MG63 (cell line): ENCODE measurements at places on chromosomes 11 and 22.

- DNase-seq: no peak
Measured at GRCh38 chr11:6646576-6646917, 9.1 kb downstream of the DCHS1 start.

- DNase-seq: no peak
Measured at GRCh38 chr11:116579857-116580727, 192.7 kb downstream of the BUD13 start.

DNA sequence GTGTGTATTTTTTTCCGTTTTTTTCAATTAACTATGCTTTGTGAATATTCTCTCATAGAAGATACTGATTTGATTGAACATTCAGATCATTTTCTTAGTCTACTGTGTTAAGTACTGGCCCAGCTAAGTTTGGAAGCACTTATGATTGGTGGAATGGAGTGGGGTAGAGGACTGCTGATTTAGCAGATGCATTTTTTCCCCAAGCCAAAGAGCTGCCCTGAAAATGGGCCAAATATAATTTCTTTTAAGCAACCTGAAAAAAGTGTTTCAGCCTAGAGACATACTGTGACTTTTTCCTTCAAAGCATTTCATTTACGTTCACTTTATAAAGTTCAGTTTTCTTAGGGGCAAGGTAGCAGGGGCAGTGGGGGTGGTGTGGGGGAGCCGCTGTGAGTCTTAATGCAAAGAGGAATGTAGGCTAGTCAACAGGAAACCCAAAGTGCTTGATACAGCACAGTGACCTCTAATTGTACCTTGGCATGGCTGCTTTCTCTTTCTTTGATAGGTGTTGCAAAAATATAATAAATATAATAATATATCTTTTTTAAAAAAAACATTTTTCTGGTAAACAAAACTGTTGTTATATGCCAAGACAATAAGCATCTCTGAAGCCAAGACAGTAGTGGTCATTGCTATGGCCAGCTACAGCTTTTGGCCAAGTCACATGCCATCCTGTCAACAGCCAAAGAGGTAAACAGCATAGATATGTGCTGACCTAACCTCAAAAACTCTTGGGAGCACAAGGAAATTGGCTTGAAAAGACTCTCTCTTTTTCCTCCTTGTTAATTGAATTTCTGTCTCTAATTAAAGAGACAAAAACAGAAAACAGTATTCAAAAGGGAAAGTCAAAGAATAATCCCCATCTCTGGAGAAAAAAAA is 58.8 kb downstream of the LIF start:
- peak; percentile 70 for DNase-seq

GRCh38 chr11:75140269-75141138 is 10.4 kb upstream of the SLCO2B1 start:
- DNase-seq: peak; percentile 28

DNA sequence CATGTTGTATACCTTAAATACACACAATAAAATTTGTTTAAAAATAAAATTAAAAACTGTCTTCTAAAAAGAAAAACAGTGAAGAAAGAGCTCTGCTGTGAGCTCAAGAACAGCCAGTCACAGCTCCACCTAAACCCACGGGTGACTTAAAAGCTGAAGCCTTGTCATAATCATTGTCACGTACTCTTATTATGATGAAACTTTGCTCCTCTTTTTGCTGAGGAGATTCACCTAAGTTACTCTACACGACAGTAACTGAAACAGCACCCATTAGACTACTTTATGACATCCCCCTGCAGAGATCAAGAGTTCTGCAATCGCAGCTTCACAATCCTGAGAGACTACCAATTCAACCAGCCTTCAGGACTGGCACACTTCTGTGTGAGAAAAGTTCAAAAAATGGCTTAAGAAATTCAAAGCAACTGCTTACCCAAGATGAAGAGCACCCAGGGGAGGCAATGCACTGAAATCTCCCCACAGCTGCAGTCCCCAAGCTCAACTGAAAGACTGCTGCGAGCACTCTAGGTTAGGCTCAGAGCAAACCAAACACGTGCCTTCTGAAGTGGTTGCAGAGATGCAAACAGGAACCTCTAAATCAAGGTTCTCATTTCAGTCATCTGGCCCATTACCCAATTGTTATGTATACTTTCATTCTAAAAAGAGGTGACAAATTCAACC is at the start of gene JAML:
TSS of gene JAML (minus strand) at position 501 of the 678 bp plus-strand sequence. CDS start 10,145 bp downstream, outside the sequence.
- DNase-seq: no peak

DNA sequence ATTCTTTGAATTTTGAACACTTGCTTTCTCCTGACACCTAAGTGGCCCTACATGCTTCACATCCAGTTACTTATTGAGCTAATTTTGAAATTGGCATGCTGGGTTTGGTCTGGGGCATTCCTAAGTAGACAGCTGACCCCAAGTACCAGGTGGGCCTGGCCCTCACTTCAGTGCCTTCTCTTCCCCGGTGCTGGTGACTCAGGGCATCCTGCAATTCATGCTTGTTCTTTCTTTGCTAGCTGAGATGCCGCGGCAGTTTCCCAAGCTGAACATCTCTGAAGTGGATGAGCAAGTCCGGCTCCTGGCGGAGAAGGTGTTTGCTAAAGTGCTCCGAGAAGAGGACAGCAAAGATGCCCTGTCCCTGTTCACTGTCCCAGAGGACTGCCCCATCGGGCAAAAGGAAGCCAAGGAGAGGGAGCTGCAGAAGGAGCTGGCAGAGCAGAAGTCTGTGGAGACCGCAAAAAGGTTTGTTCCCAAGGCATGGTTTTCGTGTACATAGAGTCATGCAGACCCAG is 6.3 kb downstream of the AMPD3 start:
- DNase-seq: no peak

DNA sequence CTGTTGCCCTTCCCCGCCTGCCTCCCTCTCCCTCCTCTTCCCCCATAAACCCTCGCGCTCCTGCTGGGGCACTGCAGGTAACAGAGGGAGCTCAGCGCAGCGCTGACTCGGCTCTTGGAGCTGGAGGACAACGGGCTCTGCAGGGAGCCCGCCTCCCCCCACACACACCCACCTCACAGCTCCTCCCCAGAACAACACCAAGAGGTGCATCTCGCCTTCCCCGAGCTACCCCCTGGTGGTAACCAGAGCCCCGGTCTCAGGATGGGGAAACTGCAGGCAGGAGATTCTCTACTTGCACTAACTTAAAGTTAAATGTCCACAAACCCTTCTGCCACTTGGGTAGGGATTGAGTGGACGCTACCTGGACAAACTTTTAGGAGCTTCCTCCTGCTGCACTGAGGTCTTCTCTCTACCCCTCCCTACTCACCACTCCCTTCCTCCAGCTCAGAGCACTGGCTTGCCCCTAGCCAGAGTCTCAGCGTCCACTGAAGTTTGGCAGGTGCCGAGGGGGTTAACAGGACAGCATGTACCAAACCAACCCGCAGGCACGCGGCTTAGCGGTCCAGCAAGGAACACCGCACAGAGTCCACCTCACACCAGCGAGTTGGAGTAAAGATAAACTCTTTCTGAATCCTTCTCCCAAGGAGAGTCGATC is 4.0 kb upstream of the SCN4B start:
- DNase-seq: no peak

- no peak for DNase-seq
Measured at GRCh38 chr11:109775686-109776085, 317.5 kb upstream of the ZC3H12C start.

GRCh38 chr11:77302752-77303151 is 1.3 kb upstream of the GDPD4 start:
- DNase-seq: no peak

DNA sequence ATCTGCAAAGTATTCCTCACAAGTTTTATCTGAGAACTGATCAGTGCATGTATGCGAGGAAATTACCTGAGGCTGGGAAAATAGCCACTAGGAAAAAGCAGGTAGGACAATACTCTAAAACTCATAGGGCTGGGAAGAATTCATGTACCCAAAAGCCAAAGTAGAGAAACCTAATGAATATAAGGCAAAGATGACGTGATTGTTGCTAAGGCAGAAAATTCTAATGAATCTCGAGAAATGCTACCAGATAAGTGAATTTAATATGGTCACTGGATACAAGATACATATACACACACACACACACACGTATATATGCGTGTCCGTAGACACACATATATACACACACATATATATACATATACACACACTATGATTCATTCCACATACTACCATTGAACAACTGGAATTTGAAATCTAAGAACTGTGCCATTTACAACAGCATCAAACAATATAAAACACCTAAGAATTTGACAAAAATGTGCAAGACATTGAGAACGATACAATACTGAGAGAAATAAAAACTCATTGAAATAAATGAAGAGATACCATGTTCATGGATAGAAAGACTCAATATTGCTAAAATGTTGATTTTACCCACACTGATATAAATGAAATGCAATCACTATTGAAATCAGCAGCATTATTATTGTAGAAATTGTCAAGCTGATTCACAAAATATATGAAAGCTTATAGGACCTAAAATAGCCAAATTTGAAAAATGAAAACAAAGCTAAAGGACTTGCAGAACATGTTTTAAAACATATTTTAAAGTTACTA is 46.4 kb downstream of the ARHGAP20 start:
- no peak for DNase-seq

- DNase-seq: no peak
Measured at GRCh38 chr22:45023431-45023830, 13.6 kb upstream of the PHF21B start.

DNA sequence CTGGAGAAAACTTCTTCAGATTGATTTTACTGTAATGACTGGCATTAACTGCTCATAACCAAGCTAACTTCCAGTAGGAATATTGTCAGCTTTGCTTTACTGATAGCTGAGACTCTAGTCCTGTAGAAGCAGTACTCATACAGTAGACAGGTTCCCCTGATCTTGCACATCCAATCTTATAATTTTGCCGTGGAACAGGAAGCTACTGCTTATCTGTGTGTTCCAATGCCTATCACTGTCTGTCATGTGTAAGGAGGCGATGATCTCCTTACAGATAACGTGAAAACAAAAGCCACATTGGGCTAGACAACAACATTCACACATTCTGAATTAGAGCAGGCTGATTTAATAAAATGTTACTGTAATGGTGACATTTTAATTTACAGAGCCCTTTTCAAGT is 13.2 kb downstream of the HSD17B12 start:
- DNase-seq: no peak

DNA sequence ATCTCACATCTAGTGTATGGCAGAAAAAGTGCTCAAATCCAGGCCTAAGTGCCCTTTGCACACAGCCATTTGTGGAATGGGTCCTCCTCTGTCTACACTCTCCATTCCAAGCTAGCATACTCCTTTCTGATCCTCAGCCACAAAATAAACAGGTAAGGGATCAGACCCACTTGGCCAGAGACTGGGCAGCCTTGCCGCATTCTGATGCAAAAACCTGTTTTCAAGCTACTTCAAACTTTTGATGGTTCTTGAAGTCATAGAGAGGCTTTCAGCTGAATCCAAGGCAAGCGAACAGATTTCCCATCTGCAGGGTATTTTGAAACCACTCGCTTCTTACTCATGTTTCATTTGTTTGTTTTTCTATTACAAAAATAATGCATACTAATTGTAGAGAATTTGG is 136.6 kb upstream of the NAV2 start:
- DNase-seq: no peak

- no peak for DNase-seq
Measured at GRCh38 chr22:46386312-46386711, 50.8 kb downstream of the TRMU start.

GRCh38 chr11:10319702-10320558 is 15.1 kb downstream of the ADM start:
- DNase-seq: no peak

DNA sequence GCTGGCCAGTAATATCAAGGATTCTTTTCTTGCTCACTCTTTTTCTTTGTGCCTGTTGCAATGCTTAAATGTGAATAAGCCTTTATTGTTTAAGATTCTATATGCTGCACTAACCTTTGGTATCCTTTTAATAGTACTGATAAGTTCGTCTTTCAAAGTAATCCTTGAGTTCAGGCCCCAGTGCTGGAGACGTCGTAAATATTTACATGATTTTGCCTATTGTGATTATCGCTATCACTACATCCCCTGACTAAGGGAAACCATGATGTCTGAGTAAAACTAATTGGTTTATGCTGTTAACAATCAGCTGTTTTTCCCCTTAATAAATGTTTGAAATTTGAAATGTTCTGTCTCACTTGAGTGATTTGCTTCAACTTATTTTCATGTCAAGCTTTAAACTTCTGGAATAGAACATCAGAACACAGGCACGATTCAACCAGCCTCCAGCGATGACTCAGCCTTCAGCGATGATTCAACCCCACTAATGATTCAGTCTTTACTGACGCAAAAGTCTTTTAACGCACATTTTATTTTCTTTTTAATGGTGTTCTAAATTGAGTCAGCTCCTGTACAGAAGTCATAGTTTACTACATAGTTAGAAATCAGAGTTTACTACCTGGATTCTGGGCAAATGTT is 3.9 kb downstream of the HTATIP2 start:
- DNase-seq: peak; percentile 75

GRCh38 chr11:94184846-94185245 is 56.2 kb downstream of the PANX1 start:
- no peak for DNase-seq

- DNase-seq: no peak
Measured at GRCh38 chr22:31269892-31270579, 22.3 kb downstream of the PIK3IP1 start.

- no peak for DNase-seq
Measured at GRCh38 chr11:87901341-87901740, 273.9 kb downstream of the RAB38 start.

- DNase-seq: no peak
Measured at GRCh38 chr11:62435846-62436660, 17.2 kb downstream of the SCGB1A1 start.

- no peak for DNase-seq
Measured at GRCh38 chr11:60116996-60117790, 28.7 kb downstream of the MS4A2 start.

DNA sequence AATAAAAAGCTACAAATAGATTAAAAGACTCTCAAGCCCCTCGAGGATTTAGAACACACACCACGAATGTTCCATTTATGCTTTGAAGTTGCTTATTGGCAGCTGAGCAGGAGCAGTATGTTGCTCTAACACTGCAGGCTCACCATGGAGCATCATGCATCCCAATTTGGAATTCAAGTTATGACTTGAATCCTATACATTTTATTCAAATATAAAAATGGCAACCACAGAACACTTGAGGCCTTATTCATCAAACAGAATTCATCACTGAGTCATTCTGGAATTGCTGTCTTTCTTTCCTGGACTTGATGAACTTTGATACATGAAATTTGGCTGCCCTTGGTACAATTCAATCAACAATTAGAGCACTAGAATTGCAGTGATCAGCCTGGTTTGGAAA is 24.5 kb upstream of the BLID start:
- peak; percentile 50 for DNase-seq

GRCh38 chr11:25734591-25735211 is 597.2 kb upstream of the ANO3 start:
- DNase-seq: no peak

- DNase-seq: peak; percentile 45
Measured at GRCh38 chr11:17384002-17384511, 4.4 kb downstream of the KCNJ11 start.

DNA sequence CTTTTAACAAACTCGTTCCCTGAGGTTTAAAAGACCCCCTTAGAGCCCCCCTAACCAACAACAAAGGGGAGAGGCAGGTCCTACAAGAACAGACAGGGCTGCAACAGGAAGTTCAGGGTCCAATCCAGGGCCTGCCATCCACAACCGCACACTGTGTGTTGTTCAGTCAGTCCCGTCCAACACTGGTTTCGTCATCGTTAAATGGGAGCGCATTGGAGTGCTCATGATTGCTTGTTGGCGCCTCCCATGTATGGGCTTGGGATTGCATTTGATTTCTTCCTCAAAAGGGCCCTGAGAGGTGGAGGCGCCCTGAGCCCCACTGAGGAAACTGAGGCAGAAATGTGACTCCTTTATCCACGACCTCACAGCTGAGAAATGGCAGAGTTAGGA is 174.1 kb downstream of the MN1 start:
- no peak for DNase-seq
